Fibroblast of skin of left quadriceps (primary cell): ENCODE measurements at places on chromosomes 7 and 10.

DNA sequence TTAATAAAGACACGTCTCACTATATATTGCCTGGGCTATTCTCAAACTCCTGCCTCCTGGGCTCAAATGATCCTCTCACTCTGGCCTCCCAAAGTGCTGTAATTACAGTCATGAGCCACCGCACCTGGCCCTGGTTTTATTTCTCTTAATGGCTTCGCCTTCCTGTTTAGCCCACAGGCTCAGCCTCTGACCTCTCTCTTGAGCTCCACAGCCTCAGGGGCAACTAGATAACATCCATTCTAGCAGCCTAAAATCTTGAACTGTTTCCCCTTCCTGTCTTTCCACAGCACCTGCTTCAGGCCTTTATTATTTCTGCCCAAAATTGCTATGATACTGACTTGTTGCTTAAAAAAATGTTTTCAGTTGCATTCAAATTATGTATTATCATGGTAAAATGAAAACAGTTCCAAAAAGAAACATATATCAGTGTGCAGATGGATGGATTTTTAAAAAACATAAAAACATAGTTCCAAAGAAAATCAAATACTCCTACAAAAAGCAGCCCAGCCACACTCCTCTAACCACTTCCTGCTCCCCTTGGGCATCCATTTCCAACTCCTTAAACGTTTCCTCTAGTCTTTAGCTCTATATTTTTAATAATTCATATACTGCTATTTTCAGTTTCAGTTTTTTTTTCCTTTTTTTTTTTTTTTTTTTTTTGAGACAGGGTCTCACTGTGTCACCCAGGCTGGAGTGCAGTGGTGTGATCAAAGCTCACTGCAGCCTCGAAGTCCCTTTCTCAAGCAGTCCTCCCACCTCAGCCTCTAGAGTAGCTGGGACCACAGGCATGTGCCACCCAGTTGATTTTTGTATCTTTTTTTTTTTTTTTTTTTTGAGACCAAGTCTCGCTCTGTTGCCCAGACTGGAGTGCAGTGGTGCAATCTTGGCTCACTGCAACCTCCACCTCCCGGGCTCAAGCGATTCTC is 5.1 kb upstream of the BAZ1B start:
- DNase-seq = no peak

DNA sequence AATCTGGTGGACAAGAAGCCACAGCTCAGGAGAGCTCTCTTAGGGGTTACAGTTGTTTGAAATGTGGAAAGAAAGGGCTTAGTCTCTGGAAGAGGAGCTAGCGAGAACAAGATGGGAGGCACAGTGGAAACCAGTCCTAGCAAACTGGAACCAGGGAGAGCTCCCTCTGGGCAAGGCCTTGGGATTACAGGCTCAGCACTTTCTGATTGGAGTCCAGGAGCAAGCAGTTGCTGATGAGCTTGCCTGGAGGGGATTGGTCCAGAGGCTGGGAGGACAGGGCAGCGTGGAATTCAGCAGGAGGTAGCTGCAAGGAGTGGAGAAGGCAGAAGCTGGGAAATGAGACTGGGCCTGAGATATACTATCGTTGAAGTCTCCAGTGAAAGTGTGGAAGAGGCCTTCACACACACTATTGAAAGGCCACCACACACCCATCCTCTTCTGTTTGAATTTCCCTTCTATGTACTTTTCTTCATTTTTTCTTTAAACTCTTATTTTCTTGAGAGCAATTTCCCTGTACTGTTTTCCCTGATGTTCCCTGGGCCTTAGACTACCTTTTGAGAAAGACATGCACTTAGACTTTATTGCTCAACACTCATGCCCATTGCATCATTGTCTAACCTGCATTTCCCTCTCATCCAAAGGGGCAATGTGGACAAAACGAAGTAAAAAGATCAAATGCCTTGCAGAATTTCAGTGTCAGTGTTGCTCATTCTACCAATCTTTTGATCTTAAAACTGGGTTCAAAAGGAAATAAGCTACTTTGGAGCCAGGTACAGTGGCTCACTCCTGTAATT is 57.8 kb upstream of the LANCL2 start:
- no peak for DNase-seq

DNA sequence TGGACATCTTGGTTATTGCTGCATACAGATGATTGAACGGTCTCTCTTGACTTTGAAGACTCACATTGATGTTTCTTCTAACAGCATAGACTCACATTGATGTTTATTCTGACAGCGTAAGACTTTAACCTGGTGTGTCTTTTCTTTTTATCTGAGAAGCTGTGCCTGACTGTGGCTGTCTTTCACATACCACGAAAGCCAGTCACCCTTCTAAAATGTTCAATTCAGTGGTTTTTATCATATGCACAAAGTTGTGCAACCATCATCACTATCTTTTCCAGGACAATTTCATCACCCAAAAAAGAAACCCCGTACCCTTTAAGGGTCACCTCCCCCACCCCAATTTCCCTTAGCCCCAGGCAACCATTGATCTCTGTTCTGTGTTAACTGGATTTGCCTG is 24.7 kb downstream of the CELF2 start:
- DNase-seq = no peak

DNA sequence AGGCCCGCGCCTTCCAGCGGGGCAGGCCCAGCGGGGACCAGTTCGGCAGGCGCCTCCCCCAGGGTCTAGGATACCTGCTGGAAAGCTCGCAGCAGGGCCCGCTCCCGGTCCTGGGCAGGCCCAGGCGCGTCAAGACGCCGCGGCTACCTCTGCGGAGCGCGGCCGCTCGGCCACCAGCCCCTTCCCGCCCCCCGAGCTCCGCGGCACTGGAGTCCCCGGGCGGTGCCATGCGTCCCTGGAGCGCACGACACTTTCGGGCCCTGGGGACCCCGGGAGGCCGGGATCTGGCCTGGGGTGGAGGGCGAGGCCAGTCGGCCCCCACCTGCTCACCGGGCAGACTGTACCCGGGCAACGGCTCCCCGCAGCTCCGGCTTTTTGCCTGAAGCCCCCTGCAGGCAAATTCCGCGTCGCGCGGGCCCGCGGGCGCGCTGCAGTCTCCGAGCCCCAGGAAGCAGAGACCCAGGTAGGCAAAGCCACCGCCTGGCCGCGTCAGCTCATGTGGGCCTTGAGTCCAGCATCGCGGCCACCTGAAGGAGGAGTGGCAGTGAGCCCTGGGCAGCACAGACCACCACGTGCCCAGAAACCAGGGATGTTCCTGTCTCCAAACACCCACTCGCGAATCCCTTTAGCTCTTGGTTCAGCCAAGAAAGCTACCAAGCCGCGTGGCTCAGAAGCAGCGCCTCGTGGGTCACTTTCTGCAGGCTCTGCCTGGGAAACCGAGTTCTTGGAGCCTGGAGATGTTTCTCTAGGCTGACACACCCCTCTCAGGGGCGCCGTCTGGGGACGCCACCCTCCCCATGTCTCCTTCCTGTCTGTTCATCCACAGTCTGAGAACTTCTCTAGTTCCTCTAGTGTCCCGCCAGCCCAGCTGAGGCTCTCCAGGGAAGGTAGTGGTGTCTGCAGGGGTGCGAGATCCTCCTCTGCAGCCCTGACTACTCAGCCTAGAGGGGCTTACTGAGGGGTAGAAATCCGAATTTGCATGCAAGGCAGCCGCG is 46.1 kb upstream of the APBB1IP start:
- no peak for DNase-seq

- no peak for DNase-seq
These were observed 98.7 kb upstream of the PPIF start for GRCh38 chr10:79248341-79249185.

DNA sequence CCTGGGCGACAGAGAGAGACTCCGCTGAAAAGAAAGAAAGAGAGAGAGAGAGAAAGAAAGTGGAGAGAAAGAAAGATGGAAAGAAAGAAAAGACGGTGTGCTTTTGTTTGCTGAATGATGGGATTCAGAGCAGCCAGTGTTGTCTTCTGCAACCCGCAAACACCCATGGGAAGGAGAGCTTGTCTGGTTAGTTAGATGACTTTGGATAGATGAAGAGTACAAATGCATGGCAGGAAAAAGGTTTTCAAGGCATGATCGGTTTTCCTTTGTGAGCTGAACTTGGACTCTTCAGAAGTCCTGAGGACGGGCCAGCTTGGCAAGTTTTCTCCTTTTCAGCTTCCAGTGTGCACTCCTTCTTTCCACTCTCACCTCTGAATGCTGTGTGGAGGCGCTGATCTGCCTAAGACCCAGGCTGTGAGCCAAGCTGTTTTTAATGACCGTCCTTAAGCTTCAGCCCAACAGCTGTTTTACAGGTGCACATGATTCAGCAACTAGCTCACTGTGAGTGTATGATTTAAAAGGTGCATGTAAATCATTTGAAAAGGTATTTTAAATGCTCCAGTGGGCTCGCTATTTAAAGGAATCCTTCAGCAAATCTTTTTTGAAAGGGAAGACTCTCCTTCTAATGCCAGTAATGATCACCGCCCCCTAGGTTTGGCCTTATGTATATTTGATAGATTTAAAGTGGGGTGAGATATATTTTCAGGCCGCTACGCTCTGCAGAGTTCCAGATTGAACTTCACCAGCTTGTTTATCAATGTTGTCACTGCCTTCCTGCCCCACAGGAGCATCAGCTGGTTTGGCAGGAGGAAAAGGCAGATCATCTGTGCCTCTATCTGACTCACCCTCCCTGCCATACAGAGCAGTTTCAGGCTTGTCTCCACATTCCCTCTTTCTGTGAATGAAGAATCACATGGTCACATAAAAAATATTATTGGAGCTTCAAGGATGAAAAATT is 115.0 kb downstream of the PLXDC2 start:
- no peak for DNase-seq

GRCh38 chr10:132292287-132293200 is 15.2 kb downstream of the STK32C start:
- DNase-seq = no peak

- no peak for DNase-seq
These were observed 82.3 kb upstream of the ARID5B start for GRCh38 chr10:61819208-61819607.
